ENCODE measurements at places on chromosomes 13 and 19.

DNA sequence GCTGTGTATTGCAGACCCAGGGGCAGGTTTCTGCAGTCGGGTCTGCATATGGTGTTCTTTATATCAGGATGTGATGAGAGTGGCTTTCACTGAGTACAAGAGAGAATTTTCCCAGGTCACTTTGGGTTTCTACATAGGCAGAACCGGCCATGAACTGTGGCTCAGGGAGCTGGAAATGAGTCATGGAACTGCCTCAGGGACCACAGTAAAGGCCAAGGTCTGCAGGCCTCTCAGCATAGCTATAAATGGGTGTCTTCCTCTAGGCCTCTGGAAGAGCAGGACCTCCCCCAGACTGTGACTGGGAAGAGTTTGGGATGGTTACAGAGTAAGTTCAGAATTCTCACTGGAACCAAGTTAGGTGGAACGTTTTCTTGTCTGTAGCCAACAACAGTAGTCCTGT, 51.8 kb upstream of the ZNF681 start:
- no peak for DNase-seq

DNA sequence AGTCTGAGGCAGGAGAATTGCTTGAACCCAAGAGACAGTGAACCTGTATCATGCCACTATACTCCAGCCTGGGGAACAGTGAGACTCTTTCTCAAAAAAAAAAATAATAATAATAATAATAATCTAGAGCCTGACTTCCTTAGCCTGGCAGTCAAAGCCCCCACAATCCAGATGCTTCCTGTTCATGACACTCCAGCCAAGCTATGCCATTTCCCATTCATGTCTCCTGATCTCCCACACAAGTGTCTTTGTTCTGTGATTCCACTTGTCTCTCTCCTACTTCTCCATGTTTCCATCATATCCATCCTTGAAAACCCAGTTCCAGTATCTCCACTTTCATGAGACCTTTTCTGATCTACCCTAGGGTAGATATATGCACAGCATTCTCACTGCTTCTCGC, 150.7 kb downstream of the FOXO1 start:
- DNase-seq, result no peak

DNA sequence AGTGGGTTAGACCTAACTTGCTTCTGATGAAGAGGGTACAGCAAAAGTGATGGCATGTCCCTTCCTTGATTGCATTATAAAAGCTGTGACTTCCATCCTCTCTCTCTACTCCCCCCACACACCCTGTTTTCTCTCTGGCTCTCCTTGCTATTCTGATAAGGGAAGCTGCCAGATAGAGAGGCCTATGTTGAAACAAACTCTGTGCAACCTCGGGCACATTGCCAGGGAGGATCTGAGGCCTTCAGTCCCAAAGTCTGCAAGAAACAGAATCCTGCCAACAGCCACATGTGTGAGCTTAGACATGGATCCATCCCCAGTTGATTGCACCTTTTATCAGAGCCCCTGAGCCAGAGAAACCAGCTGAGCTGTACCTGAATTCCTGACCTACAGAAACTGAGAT, 44.8 kb upstream of the ARGLU1 start:
- DNase-seq, result no peak

- no peak for DNase-seq
These were observed 70.8 kb downstream of the LNX2 start for GRCh38 chr13:27549406-27549981.

DNA sequence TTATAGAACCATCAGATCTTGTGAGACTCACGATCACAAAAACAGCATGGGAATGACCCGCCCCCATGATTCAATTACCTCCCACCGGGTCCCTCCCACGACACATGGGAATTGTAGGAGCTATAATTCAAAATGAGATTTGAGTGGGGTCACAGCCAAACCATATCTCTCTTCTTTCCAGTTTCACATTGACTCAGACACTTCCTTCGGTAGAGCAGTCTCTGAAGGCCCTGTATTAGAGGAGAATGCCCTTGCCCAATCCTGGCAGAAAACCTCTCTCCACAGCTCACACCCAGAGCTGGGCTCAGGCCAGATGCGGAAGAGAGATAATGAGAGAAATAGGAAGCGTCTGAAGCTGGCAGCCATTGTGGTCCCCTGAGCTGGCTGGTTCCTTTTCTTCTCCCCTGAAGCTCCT, 72.4 kb upstream of the CLDN10 start:
- DNase-seq, result no peak

GRCh38 chr19:55068950-55069864, 6.3 kb upstream of the RDH13 start:
- no peak for DNase-seq

DNA sequence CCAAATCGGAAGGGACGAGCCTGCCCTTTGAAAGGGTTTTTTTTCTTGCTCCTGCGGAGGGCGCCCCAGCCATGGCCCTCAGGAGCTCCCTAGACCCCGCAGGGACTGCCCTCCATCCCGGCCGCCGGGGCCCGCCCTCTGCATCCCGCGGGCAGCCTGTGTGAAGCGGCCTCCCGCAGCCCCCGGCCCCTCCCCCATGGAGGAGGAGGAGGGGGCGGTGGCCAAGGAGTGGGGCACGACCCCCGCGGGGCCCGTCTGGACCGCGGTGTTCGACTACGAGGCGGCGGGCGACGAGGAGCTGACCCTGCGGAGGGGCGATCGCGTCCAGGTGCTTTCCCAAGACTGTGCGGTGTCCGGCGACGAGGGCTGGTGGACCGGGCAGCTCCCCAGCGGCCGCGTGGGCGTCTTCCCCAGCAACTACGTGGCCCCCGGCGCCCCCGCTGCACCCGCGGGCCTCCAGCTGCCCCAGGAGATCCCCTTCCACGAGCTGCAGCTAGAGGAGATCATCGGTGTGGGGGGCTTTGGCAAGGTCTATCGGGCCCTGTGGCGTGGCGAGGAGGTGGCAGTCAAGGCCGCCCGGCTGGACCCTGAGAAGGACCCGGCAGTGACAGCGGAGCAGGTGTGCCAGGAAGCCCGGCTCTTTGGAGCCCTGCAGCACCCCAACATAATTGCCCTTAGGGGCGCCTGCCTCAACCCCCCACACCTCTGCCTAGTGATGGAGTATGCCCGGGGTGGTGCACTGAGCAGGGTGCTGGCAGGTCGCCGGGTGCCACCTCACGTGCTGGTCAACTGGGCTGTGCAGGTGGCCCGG, 815 bp downstream of the MAP3K10 start:
- no peak for DNase-seq

DNA sequence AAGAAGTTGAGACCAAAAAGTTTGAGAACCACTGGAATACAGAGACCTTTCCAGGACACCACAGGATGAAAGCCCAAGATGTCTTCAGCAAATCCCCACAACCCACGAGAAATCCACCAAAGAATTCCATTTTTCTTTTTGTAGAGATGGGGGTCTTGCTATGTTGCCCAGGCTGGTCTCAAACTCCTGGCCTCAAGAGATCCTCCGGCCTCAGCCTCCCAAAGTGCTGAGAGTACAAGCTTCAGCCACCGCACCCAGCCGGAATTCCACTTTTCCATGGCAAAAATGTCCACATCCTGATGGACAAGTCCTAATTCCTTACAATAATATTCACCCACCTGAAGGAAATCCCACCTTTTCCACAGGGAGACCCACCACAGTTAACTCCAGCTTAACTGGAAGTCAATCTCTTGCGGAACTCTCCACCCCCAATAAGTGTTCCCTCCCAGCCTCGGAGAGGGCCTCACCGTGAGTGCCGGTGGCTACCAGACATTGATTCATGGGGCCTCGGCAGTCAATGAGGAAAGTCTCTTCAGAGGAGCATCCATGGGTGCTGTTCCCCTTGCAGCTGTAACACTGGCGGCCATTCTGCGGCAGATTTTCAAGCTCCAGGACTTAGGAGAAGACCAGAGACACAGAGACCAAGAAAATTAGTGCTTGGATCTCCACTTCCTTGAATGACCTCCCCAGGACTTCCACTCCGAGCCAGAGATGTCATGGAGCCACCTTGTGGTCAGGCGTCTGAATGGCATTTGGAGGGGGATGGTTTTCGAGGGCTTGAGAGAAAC, 12.3 kb upstream of the CADM4 start:
- no peak for DNase-seq

DNA sequence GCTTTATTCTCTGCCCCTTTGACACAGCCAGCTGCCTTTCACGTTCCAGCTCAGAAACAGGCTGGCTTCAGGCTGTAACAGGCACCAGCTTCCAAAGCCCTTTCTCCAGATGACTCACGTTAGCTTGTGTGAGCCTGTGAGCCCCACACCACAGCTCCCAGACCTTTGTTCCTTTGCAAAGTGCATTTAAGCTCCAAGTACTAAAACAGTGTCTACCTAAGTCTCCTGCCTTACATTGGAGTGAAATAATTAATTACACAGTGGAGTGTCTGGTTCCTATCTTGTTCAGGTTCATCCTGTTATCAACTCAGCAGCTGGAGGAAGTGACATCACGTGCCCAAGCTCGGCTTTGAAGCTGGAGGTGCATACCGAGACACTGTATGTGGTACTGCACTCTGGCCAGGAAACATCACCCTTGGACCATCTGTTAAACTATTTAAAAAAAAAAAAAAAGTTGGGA, 475.8 kb downstream of the FOXO1 start:
- DNase-seq, result peak; percentile 24

- no peak for DNase-seq
These were observed 70.4 kb downstream of the TSHZ3 start for GRCh38 chr19:31278555-31279435.

GRCh38 chr19:11421371-11422098, 2.4 kb upstream of the RGL3 start:
- DNase-seq, result no peak

- DNase-seq, result no peak
These were observed 8.0 kb upstream of the USF2 start for GRCh38 chr19:35260694-35261304.

DNA sequence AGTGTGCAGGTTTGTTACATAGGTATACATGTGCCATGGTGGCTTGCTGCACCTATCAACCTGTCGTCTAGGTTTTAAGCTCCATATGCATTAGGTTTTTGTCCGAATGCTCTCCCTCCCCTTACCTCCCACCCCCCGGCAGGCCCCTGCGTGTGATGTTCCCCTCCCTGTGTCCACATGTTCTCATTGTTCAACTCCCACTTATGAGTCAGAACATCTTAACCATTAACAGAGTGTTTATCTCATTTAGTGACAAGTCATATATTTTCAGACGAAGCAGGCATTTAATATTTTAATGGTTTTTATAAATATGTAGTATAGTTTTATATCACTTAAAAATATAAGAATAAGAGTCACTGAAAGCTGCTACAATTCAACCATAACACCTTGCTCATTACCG, 780.5 kb upstream of the ARGLU1 start:
- DNase-seq, result no peak

DNA sequence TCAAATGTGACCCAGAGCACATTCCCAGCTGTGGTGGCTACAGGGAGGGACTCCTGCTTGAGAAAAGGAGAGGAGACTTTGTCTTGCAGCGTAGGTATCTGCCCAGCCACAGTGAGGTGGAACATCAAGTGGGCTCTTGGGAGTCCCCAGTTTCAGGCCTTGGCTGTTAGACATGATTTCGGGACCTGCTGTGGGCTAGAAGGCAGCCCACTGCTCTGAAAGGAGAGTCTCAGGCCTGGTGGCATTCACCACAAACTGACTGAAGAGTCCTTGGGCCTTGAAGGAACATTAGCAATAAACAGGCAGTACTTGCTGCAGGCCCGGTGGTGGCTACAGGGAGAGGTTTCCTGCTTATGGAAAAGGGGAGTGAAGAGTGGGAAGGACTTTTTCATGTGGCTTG, 61.8 kb upstream of the TEX29 start:
- DNase-seq, result no peak
